Natural killer cell (primary cell): ENCODE measurements at places on chromosomes 11 and 22. TPM values are rescaled to one million over a fixed set of nuclear protein-coding genes. Genes with fewer than 3 reads are reported as not detected.

OR51B4 gene
- total RNA-seq = not detected

- DNase-seq = no peak
Measured at GRCh38 chr11:30585892-30586250, 282 bp downstream of the MPPED2 start.

DNA sequence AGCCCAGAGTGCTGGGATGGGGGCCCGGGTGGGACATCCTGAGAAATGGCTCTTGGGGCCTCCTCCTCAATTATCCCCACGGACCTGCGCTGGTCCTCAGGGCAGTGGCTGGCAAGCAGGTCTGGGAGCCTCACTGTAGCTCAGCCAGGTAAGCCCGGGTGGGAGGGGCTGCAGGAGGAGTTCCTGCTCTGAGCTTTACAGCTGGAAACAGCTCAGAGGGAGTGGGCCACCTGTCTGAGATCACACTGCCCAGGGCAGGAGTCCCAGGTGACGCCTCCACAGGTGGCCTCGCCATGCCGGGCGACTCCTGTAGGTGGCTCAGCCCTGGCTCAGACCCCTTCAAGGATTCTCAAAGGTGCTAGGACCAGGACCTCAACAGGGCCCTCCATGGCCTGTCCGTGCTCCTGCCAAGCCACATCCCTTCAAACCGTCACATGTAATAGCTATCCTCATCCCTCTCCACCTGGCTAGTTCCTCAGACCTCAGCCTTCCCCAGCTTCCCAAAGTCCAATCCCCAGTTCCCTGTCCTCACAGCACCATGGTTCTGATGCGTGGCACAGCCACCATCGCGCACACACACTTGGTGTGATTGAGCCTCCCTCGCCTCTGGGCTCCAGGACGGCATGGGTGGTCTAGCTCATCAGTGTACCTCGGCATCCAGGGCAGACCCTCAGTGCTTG is 3.6 kb upstream of the TSSK2 start:
- DNase-seq = no peak

DNA sequence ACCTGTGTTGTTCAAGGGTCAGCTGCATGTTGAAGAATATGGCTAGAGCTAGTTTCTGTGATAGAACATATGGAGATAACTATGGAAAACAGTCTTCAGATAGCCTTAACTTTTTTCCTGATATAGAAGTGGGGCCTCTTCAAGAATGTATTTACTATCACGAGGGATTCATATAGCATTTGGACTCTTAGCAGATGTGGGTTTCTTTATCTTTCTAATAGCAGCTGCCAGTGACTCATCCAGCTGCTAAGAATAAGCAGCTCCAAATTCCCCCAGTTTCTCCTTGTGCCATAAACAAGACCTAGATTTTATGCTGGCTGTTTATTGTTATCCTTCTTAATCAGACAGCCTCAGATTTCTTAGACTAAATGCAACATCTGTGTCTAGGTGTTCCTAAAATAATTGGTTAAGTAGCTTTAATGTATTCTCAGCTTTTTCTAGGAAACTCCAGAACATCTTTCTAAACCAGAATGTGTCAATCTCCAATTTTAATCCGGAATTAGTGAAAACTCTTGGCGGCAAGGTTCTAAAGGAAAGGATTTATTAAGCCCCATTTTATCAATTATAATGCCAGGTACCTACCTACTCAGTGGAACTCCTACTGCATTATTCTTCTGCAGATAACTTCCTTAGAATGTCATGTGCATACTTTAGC is 119.8 kb downstream of the CSTPP1 start:
- DNase-seq = no peak

DNA sequence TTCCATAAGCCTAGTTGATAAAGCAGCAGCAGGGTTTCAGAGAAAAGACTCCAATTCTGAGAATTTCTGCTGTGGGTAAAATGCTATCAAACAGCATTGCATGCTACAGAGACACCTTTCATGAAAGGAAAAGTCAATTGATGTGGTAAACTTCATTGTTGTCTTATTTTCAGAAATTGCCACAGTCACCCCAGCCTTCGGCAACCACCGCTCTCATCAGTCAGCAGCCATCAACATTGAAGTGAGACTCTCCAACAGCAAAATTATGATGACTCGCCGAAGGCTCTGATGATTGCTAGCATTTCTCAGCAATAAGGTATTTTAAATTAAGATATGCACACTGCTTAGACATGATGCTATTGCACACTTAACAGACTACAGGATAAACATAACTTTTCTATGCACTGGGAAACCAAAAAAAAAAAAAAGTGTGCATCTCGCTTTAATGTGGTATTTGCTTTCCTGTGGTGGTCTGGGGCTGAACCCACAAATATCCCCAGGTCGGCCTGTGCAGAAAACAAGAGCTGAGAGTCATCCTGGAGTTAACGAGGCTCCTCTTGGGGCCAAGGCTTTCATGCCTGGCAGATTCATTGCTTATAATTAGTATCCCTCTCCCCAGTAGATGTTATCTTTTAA is 192.1 kb downstream of the CTTN start:
- no peak for DNase-seq

DNA sequence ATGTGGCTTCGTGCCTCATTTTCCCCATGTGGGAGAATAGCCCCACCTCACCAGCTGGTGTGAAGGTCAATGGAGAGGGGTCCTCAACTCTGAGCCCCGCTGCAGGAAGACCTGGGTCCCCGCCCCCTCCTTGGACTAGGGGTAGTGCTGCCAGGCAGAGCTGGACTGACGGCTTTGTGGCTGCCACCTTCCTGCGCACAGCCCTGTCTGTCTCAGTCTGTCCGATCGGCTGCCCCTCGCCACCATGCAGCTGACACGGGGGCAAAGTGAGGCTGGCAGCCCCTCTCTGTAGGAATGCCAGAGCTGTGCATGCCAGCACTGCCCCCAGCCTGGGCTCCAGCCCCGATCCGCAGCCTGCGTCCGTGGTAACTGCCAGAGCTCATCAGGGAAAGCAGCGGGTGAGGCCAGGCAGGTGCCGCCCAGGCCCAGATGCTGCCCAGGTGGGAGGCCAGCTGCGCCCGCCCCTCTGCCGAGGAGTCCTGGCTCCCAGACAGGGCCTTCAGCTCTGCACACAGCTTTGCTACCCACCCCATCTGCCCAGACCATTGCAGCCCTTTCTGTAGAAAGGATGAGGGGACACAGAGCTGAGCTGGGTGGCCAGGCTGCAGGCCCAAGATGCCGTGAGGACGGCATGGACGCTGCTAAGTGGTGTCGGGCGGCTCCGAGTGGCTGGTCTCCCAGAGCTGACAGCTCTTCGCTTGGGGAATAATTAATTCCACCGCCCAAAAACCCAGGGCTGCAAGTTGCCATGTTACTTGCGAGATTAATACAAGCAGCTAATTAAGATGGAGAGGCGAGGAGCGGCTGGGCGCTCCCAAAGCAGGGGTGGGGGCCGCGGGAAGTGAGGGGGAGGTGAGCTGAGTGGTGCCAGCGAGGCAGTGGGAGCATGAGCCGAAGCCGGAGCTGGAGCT is 19.5 kb upstream of the FLRT1 start:
- DNase-seq = no peak

GRCh38 chr11:60835534-60835846 is 6.4 kb upstream of the CCDC86 start:
- DNase-seq = no peak

- no peak for DNase-seq
Measured at GRCh38 chr11:35618497-35619115, 346 bp downstream of the FJX1 start.

DNA sequence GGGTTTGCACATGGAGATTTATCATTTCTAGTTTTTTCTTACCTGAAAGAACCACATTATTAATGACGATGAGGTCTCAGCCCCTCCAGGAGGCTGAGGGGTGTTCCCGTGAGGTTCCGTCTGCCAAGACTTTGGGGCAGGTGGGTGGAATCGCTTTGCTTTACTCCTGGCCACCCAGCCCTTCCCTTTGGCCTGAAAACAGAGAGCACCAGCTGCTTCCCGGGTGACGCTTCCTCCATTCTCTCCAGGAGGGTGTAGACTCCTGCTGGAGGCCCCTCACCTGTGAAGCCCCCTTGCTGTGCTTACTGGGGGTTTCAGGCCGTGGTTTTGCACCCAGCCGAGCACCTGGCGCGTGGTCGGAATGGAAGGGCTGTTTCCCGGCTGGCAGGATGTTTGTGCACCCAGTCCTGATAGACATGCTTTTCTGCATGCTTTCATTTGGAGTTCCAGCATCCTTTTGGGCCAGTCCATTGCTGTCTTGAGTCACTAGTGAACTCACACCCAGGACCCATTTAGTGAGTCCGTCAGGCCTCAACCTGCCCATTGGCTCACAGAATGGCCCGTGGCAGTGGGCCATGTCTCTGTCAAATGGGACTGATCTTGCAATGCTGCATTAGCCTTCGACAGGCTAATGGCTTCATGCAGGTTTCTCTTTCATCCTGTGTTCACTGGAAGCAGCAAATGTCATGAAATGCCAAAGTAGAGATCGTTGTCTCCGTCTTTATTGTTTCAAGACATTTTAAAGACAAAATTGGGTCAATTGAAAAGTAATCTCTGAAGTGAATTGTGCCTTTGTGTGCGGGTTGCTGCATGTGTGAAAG is 360.8 kb downstream of the TBC1D22A start:
- DNase-seq = no peak

GRCh38 chr11:113675565-113675964 is 30.5 kb downstream of the TMPRSS5 start:
- no peak for DNase-seq
